Brain (organoid and tissue), 16 donors: ENCODE measurements at places on chromosomes 5 and 9.

GRCh38 chr5:136048966-136049365 lies 20.2 kb downstream of the TGFBI start:
- DNase-seq, result no peak

DNA sequence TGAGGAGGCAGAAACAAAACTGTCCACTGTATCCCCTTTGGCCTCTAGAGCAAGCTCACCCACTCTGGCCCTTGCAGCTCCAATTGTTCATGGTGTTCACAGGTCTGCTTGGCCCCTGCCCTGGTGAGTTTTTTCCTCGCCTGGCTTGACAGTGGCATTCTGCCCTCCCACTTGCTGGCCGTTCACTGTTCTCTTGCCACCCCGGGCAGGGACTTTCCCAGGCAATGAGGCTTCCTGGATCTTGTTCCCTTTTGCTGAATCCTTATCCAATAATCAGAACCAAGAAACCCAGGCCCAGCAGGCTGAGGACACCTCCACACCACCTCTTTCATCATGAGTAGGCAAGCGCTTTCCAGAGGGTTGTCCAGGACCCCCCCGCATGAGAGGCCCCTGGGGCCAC lies 31.2 kb downstream of the ZNF618 start:
- no peak for DNase-seq

- no peak for DNase-seq
Observed at GRCh38 chr9:125586172-125586511, 120.9 kb downstream of the MAPKAP1 start.

DNA sequence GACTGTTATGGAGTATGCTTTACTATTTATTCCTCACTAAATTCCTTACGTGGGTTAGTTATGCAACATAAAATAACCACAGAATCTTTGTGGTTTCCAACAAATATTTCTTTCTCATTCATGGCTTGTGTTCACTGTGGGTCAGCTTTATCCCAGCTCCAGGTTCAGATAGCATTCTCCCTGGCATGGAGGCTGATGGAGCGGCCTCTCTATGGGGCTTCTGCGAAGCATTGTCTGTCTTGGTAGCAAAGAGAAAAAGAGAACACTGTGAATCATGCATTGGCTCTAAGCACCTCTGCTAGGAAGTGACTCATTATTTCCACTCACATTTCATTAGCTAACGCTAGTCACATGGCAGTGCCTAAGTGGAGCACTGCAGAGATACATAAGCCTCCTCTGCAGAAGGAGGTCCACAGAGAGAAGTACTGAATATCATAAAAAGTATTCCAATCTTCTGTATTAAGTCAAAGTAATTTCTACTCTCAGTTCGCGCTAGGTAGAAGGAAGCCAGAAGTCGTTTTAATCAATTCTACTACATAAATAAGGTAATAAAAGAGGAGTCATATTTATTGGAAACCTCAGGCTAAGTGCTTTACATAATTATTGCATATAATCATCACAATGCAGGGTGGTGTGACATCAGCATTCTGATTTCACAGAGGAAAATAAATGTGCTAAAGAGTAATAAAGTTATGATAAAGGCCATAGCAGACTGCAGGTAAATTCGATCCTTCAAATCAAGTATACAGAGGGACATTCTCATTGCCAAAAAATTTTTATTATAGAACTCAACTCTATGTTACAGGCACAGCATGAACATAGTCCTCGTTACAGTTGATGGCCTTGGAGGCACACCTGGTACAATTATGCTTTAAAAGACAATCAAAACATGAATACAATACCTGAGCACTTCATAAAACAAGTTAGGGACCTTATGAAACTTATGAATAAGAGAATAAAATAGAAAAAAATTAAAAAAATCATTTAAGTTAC lies 531.1 kb downstream of the CETN3 start:
- no peak for DNase-seq

DNA sequence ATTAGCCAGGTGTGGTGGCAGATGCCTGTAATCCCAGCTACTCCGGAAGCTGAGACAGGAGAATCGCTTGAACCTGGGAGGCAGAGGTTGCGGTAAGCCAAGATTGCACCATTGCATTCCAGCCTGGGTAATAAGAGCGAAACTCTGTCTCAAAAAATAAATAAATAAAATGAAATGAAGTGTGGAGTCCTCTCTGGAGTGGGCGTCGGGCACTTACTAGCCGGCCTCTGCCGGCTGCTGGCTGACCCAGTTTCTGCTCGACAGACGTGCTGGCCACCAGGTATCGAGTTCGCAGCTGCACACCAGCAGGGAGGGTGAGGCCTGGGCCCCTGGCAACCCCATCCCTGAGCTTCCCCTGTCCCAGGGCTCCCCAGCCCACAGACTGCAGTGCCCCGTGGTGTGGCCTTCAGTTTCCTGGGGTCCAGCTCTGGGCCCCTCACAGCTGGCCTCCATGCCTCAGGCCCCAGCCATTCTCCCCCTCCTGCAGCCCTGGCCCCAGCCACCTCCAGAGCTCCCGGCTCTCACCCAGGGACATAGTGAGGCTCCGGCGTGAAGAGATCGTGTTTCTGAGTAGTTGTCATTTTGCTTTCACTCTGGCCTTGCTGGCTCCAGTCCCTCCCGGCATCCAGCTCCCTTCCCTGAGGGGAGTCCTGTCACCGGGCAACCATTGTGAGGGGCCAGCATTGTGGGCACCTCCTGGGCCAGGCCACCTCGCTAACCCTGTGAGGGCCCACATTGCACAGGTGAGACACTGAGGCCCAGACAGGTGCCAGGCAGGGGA lies 3.8 kb upstream of the STPG3 start:
- DNase-seq, result no peak

- DNase-seq, result no peak
Observed at GRCh38 chr5:157479166-157479565, 19.2 kb downstream of the NIPAL4 start.

DNA sequence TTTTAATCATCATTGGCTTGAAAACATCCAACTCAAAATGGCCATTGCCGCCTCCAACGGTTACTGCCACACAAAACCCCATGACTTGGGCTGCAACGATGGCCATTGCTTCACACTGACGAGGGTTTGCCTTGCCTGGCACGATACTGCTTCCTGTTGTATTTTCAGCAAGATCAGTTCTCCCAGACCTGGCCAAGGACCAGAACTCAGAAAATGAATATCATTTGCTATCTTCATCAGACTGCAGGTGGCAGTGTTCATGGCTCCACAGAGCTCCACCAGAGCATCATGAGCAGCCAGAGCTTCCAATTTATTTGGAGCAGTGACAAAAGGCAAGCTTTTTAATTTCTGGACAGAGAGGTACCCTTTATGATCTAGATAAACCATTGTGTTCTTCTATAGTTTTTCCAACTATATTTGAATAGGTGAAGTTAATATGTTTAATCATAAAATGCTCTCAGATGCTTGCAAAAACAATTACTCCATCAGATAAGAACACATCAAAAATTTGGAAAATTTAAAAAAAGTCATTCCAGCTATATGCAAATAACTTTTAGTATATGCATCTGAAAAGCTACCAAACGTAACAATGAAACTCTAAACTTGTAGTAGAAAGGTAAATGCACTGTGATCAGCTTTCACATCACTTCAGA lies 10.4 kb downstream of the AMACR start:
- peak; percentile 85 for DNase-seq

GRCh38 chr5:168756453-168757391 lies 177.6 kb upstream of the PANK3 start:
- DNase-seq, result peak; percentile 22

- no peak for DNase-seq
Observed at GRCh38 chr9:93710370-93710723, 134.0 kb downstream of the PHF2 start.

DNA sequence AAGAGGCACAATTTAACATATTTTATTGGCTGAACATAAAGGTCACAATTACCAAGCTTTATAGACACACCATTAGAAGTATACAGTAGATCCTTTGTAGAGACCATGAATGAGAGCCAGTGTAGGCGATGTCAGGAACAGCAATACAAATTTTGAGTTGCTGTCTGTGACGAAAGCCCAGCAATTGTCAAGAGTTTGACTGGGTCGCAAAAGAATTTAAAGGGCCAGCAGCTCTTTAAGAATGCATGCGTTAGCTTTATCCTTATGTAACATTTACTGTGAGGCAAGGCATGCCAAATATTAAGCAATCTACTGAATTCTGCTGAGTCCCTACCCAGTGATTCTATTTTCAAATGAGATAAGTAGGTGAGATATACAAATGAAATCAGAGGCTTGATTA lies 236.9 kb downstream of the ARRDC3 start:
- DNase-seq, result no peak

DNA sequence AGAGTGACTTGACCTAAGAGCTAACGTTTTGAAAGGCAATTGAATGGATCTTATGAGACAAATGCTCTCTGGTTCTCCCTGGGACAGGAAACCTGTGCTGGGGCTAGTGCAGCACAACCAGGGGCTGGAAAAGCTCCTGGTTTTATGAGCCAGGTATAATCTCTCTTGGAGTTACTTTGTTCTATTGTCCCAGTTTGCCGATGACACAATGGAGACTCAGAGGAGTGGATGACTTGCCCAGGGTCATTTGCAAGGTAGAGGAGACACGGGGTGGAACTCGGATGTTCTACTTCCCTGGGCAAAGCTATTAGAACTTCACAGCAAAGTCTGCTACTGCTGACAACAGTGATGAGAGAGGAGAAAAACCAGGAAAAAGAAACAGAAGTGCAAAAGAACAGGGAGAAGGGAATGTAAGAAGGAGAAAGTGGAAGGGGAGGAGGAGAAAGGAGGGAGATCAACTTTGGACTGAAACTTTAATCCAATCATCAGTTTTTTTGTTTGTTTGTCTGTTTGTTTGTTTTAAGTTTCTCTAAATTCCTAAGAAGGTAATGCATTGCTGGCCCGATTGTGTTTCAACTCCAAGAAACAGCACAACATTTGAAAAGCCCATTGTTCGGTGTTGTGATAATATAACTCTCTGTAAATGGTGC lies 7.4 kb upstream of the GSN start:
- DNase-seq, result no peak

- DNase-seq, result no peak
Observed at GRCh38 chr5:124343451-124343867, 403.0 kb downstream of the ZNF608 start.

GRCh38 chr5:10406651-10407050 lies 35.0 kb upstream of the ROPN1L start:
- no peak for DNase-seq

DNA sequence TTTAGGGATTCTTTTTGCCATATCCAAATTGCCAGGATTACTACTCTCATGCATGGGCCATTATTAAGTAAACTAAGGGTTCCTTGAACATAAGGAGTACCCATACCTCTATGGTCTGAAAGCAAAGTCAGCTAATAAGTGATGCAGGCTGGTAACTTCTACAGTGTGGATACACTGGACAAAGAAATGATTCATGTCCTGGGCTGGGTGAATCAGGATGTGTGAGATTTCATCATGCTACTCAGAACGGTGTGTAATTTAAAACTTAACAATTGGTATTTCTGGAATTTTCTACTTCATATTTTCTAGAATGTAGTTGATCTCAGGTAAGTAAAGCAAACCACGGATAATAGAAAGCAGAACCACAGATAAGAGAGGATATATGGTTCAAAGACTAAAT lies 428.8 kb downstream of the CHSY3 start:
- no peak for DNase-seq

DNA sequence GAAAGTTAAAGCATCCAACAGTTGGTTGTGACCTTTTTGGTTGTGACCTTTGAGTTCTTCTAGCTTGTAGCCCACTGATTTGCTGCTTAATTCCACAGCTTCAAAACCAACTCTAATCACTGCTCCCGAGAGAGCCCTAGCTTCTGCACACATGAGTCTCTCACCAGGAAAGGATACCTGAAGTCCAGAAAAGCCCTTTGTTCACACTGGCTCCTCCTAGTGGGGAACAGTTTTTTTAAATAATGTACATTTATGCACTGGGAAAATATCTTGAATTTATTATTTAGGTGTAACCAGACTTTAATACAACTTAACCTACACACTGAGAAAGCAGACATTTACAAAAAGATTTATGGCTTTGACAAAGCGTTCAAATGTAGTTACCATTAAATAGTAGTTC lies 120.2 kb upstream of the CCDC152 start:
- DNase-seq, result no peak

GRCh38 chr9:122056484-122056883 lies 36.6 kb downstream of the TTLL11 start:
- no peak for DNase-seq

- DNase-seq, result no peak
Observed at GRCh38 chr5:174729075-174729680, 4.8 kb downstream of the MSX2 start.

- DNase-seq, result no peak
Observed at GRCh38 chr5:59285300-59286016, 608.1 kb downstream of the PDE4D start.

GRCh38 chr9:99690573-99690972 lies 131.1 kb upstream of the NR4A3 start:
- peak; percentile 73 for DNase-seq

DNA sequence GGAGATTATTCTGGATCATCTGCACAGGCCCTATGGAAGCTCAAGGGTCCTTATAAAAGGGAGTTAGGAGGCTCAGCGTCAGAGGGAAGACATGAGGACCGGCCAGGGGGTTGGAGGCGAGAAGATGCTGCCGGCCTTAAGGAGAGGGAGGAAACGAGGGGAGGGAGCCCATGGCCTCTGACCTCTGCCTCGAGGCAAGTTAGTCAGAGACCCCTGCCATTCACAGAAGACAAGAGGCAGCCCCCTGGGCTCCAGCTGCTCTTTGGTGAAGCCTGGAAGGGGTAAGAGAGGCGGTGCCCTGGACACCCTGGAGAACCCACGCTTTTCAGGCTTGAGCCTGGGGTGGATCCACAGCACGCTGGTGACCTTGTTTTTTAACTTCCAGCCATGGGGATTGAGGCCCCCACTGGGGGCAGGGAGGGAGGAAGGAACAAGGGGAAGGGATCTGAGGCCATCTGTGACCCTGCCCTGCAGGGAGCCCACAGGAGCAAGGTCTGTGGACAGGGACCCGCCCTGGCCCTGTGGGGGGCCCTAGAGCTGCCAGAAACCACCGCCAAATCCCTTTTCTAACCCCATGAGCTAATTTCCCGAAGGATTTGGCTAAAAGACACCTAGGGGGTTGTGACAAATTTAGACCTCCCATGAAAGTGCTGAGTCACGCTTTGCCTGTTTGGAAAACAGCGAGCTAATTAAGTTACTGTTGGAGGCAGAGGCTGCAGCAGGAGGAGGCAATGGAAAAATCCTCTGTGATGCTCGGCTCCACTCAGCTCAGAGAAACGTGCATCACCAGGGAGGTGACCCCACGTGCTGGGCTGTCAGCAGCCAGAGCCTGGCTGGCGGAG lies 49.7 kb downstream of the OLFM1 start:
- peak; percentile 81 for DNase-seq

GRCh38 chr5:107542831-107543231 lies 127.9 kb downstream of the EFNA5 start:
- DNase-seq, result no peak

DNA sequence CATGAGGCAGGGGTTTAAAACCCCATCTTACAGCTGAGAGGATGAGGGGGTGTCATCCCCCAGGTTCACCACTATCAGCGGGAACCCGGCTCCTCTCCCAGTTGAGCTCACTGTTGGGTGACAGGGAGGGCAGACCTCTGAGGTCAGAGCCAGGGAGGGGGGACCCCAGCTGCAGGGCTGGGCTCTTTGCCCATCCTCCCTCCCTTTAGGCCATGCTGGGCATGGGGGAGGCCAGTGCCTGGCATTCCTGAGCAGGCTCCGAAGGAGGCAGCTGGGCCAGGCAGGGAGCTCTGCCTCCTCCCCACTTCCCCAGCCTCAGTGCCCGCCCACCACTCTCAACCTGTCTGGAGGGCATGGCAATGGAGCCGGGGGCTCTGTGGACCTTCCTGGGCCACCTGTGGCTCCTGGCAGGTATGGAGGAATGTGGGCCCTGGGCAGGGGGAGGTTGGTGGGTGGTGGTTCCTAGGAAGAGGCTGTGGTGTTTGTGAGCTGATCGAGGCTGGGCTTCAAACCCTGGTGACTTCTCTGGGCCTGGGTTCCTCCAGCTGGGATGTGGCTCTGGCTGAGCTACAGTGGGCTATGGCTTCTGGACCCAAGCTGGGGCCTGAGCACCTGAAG lies 12.6 kb downstream of the CRB2 start:
- no peak for DNase-seq
